ENCODE measurements at places on chromosomes 12 and 14.

DNA sequence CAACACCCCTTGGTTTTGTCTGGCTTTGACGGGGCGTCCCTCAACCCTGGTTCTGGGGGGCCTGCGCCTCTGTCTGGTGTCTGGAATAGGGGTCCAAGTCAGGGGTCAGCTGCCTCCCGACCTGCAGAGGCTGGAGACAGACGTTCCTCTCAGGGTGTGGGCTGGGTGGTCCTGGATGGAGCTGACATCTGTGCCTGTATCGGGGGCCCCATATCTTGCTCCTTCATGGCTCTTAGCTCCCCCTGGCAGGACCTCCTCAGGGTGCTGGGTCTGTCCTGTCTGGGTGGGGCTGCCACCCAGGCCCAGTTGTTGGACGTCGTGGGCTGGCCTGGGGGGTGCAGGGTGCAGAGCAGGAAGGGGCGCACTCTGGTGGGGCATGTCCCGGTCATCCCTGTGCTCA is 374.8 kb downstream of the TMEM121 start:
- no peak for DNase-seq

GRCh38 chr14:103259801-103260628 is 74.0 kb upstream of the EIF5 start:
- DNase-seq, result no peak

DNA sequence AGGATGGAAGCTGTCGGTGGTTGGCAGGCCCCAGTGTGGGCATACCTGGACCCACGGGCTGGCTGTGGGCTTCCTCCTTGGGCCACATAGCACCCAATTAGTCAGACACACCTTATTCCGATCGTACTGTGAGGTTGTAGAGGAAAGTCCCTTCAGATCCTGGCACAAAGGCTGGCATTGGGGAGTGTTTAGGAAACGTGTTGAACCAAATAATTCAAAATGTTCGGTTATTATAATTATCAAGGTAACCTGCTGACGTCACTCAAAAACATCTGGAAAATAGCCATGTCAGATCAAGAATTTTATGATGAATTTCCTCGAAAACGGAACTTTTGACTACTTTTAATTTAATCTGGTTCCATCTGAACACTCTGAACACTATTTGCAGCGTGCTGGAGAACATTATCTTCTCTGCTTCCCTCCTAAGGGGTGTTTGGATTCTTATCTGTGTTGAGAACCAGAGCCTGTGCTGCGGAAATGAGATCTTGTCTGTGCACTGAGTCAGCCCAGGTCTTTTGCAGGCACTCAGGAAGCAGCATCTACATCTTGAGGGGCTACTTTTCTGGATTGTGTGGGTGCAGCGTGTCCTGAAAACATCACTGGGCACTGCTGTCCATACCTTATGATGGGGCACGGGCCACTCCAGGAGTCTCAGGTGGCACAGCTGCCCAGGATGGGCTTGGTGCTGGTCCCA is 100.3 kb downstream of the SLC25A47 start:
- no peak for DNase-seq

- DNase-seq, result no peak
Measured at GRCh38 chr12:5154091-5154490, 110.4 kb downstream of the KCNA5 start.

GRCh38 chr12:89674326-89674942 is 34.2 kb downstream of the ATP2B1 start:
- DNase-seq, result no peak

- no peak for DNase-seq
Measured at GRCh38 chr12:31387466-31387865, 61.5 kb upstream of the SINHCAF start.

- DNase-seq, result no peak
Measured at GRCh38 chr14:101620031-101620788, 58.9 kb downstream of the DIO3 start.

DNA sequence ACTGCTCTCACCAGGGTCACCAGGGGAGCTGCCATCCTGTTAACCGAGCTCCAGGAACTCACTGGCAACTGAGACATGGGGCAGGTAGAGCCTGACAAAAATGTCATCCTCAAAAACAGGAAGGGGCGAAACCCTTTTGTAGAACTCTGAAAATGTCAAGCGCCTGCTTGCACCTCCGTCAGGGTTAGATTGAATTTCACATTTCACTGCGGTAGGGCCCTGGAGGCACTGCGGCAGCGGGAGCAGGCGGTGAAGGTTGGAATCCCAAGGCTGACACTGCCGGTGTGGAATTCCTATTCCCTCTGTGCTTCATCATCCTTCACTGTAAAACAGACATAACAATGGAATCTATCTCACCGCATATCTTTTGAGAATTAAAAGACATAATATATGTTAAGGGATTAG is 142.8 kb upstream of the TMCC3 start:
- peak; percentile 43 for DNase-seq

DNA sequence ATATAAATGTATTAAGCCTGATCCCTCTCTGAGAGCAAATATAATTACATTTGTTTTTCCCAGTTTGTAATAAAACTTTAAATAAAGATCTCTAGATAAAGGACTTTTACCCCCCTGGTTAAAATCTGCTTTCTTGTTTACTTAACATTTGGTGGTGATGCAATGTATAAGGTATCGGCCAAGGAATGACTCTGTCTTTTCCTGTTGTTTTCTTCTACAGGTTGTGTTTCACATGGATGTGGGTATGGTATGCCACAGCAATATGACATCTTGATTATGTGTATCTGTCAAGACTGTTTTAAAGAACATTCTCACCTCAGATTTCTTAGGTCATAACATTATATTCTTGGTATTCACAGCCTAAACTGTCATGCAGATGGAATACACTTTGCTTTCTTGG is 210.6 kb upstream of the NOVA1 start:
- no peak for DNase-seq

GRCh38 chr12:131250028-131250950 is 296.6 kb downstream of the ADGRD1 start:
- peak; percentile 65 for DNase-seq

- no peak for DNase-seq
Measured at GRCh38 chr14:23931721-23932289, 21.8 kb upstream of the DHRS4 start.

DNA sequence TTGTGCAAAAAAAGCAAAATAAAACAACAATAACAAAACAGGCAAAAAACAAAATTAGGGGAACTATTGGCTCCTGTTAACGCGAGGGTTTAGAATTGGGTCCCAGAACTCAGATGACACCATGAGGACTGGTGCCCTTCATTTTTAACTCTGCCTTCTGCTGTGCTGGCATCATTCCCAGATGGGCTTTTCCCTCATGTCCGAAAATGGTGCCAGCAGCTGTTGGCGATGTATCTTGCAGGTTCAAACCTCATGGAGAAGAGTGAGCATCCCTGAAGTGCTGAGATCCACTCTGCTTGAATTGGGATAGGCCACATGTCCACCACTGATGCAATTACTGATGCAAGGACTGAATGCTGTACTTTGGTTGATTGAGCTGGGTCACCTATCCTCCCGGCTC is 61.1 kb downstream of the MYRFL start:
- no peak for DNase-seq

DNA sequence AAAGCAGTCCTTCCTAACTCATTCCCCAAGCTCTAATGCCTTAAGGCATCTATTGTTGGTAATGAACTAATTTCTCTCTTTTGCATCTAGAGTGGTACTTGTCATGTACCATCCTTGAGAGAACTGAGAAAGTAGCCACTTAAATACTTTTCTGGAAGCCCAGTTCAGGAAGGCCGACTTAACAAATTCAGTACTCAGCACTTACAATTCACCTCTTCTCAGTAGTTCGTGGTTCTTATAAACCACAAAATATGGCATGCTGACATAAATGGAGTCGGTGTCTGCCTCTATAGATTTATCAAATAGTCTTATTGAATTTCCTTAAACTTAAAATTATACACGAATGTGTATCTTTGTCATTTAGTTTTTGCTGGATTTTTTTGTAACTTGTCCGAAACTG is 9.4 kb upstream of the COCH start:
- DNase-seq, result no peak

DNA sequence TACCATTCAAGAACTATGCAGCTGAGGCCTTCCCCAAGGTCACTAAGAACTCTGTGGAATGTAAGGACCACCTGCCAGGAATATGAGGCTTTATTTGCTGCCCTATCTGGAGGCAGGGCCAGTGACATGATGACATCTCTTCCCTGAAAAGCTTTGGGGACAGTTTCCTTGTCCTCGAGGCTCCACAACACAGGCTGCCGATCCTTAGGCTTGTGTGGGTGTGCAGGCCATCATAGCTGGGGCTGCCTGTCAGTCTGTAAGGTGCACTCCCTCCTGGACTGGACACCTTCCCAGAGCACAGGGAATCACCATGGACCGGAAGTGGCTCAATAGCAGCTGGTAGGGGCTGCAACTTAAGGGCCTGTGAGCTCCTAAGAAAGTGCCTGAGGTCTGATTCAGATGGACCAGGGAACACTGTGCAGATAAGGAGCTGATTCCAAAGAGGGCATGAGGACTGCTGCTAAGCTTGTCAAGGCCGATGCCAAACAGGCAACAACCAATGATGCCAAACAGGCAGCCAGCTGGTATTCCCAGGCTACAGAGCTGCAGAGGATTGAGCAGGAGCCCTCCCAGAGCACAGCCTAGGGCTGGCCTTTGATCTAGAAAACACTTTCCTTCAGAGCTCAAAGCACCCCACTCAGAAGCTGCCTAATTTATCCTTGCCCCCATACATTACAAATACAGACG is 84.3 kb downstream of the CRACR2A start:
- DNase-seq, result no peak

GRCh38 chr12:182381-182892 is 31.5 kb downstream of the SLC6A12 start:
- DNase-seq, result no peak

Data from ovary (tissue), 10 donors.